ENCODE measurements at places on chromosomes 16 and 17.

DNA sequence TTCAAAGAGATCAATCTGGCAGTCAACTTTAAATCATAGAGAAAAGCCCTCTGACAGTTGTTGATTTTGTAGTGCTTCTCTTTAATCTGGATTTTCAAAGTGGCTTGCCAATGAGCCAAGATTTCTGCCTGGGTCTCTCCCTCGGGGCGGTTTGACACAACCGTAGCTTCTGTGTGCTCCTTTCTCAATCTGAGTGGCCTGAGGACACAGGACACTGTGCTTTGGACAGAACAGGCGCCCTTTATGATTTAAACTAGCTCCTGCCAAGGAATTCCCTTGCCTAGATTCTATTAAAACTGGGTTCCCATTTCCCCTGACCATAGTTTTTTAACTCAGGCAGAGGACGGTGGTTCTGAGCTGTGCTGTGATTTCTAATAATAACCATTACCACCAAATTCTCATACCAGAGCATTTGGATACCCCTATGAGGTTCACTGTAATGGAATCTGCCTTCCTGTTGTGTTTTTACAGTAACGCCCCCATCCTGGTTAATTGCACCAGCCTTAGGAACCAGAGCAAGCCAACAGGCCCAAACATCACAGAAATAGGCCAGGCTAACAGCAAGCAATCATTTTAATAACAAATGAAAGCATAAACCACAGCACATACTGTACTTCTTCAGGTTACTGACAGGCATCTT, 4.0 kb downstream of the ZFHX3 start:
- no peak for DNase-seq

- no peak for DNase-seq
Observed at GRCh38 chr16:82685526-82685925, 58.8 kb downstream of the CDH13 start.

DNA sequence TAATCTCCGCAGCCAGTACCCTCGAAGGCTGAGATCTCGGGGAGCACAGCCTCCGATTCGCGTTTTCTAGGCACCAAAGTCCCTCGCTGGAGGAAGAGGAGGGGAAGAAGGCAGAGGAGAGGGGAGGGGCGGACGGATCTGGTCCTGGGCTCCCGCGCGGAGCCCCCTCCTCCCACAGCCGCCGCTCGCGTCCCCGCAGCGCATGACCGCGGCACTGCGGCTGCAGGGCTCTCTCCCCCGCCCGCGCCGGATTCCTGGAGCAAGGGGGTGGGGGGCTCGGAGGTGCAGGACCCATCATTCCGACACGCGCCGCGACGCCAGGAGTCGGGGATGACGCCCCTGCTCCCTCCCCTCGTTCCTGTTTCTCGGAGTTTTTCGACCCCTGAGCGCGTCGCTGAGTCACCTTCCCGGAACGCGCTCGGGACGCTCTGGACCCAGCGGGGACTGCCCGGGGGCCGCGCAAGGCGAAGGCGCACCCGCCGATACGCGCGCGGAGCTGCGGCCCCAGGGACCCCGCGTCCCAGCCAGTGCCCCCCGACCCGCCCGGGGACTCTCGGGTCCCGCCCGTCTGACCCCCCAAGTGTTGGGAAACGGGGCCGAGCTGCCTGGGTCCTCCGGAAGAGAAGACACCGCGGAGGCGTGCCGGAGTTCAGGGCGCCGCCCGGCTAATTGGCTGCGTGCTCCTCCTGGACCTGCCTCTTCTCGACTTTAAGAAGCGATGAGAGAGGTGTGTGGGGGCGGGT, 1.4 kb upstream of the SPHK1 start:
- DNase-seq = no peak

DNA sequence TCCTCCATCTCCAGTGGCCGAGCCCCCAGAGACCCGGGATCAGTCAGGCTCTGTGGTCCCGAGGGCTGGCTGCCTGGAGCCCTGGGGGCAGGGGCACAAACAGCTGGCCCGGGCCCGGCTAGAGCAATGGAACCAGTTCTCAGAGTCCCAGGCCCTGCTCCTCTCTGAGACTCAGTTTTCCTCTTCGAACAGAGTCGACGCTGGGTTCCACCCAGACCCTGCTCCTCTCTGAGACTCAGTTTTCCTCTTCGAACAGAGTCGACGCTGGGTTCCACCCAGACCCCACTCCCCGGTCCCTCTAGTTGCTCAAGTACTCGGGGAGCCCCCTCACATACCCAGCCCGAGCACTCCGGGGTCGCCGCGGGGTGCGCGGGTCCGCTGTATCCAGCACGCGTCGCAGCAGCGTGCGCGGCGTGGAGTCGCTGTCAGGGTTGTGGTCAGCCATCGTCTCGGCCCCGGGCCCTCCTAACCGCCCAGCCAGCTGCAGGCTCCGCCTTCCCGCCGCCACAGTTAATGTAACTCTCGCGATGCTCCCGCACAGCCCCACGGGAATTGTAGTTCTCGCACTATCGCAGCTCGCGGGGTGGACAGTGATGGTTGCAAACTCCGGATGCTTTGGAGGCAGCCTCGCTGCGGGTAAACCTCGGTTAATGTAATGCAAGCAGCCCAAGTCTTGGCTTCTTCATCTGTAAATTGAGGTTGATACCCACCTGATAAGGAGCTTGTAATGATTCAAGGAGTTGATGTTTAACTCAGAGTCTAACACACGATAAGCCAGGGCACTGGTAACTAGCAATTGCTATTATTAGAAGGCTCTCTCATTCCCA, 8.5 kb upstream of the THAP11 start:
- no peak for DNase-seq

- no peak for DNase-seq
Observed at GRCh38 chr16:55373489-55373832, 49.5 kb downstream of the IRX6 start.

- peak; percentile 34 for DNase-seq
Observed at GRCh38 chr16:50509521-50510341, 38.5 kb upstream of the NKD1 start.

GRCh38 chr16:71631776-71632175, 5.8 kb downstream of the MARVELD3 start:
- no peak for DNase-seq

DNA sequence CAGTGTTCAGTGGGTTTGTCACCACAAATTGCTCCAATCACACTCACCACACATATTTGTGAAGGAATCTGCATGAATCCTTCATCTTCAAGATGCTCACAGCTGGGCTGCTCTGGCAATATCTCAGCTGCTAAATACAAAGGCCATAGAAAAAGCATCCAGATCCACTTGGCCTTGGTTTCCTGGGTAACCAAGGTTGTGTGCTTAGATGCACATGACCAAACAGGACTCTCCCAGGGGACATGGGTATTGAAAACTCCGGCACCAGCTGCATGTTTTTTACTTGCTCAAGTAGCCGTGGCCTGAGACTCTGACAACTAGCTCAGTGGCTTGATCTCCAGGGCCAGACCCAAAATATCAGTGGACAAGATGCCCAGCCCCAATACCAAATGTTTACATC, 131.3 kb downstream of the CBLN1 start:
- DNase-seq = no peak

GRCh38 chr17:17059301-17059890, 17.1 kb downstream of the MPRIP start:
- DNase-seq = no peak

GRCh38 chr16:88539652-88540345, 30.4 kb upstream of the ZC3H18 start:
- DNase-seq = no peak

GRCh38 chr16:56421313-56421712, 4.0 kb downstream of the AMFR start:
- no peak for DNase-seq

DNA sequence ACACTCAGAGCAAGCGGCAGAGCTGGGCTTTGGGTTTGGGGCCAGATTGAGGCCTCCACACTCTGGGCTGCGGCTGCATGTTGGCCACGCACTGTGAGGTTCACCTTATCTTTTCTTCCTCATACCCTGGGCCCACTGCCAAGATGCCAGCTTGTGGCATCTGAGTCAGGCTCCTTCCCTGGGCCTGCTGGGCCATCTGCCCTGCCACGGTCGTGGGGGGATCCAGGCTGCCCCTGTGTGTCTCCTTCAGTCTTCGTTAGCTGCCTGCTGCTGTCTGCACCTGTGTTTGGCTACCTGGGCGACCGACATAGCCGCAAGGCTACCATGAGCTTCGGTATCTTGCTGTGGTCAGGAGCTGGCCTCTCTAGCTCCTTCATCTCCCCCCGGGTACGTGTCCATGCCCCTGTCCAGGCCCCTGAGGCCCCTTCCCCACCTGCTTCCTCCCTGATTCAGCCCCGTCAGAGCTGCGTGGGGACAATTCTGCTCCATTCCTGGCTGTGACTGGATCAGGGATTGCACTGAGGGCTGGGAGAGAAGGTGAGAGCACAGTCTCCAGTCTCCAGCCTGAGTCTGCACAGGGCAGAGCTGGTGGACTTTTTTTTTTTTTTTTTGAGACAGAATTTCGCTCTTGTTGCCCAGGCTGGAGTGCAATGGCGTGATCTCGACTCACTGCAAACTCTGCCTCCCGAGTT, 11.2 kb downstream of the SPNS3 start:
- DNase-seq = no peak

GRCh38 chr16:17370731-17371285, 100.0 kb downstream of the XYLT1 start:
- no peak for DNase-seq

DNA sequence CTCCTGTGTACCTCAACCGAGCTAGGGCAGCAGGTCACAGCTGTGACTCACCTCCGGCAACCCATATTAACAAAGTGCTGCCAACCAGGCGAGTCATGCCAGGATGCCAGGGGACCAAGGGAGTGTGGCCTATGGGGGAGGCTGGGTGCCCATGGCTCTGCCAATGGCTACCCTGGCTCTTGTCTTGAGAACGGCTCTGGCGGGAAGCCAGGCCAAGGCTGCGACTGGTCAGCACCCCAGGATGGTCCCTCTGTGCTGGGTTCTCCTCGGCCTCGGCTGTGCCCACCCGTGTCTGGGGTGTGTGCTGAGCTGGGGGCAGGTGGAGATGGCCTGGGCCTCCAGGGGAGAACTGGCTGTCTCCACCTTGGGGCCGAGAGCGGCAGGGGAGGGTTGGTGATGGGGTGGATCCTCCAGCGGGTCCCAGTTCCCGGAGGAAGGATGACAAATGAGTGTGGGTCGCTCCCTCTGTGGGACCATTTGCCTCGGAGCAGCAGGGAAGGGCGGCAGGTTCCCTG, 75.8 kb downstream of the MRC2 start:
- DNase-seq = no peak

DNA sequence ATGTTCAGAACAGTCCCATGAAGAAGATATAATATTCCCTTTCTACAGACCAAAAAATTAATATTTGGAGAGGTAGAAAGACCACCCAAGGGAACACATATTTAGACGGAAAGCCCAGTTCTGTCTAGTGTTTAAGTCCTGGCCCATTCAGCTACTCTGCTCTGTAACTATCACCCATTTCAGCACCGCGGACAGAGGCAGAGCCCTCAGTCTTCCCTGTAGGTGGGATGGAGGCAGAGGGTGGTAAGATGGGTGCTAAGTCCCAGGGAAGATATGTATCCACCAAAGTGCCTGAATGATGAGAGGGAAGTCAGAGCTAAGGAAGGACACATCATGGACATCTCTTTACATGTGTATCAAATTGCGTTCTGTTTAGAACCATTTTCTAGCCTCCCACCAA, 27.8 kb upstream of the C16orf78 start:
- DNase-seq = no peak

GRCh38 chr16:79110242-79110641, 490.3 kb downstream of the MAF start:
- DNase-seq = no peak

DNA sequence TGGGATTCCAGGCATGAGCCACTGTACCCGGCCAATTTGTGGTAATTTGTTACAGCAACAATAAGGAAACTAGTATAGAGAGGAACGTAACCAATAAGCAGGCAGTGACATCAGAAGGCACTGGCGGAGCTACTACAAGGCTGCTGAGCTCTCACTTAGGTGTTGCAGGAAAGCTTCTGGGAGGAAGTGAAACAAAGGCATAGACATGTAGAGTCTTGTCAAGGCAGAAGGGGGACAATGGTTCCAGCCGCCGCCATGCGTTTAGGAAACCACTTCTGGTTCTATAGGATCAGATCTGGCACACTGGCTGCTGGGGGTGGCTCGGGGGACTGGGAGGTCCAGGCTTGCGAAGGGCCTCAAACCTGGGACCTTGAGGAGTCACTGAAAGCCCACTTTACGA, 9.4 kb upstream of the CPSF4L start:
- DNase-seq = no peak

GRCh38 chr17:52106638-52107261, 51.8 kb downstream of the CA10 start:
- DNase-seq = no peak

GRCh38 chr17:54870671-54871175, 29.9 kb upstream of the TOM1L1 start:
- no peak for DNase-seq

- DNase-seq = no peak
Observed at GRCh38 chr17:71959154-71959553, 161.7 kb upstream of the SOX9 start.

DNA sequence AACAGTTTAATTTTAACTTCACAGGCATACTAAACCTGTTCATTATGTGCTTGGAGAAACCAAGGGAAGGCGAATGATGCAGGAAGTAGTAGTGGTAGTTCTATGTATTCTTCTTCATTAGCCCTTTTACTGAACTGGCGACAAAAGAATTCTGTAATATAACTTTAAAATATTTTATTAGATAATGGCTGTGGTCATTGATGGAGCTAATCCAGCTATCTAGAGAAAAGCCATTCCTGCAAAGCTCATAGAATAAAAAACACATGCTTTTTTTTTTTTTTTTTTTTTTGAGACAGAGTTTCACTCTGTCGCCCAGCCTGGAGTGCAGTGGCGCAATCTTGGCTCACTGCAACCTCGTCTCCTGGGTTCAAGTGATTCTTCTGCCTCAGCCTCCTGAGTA, 23.5 kb downstream of the TANC2 start:
- DNase-seq = no peak

DNA sequence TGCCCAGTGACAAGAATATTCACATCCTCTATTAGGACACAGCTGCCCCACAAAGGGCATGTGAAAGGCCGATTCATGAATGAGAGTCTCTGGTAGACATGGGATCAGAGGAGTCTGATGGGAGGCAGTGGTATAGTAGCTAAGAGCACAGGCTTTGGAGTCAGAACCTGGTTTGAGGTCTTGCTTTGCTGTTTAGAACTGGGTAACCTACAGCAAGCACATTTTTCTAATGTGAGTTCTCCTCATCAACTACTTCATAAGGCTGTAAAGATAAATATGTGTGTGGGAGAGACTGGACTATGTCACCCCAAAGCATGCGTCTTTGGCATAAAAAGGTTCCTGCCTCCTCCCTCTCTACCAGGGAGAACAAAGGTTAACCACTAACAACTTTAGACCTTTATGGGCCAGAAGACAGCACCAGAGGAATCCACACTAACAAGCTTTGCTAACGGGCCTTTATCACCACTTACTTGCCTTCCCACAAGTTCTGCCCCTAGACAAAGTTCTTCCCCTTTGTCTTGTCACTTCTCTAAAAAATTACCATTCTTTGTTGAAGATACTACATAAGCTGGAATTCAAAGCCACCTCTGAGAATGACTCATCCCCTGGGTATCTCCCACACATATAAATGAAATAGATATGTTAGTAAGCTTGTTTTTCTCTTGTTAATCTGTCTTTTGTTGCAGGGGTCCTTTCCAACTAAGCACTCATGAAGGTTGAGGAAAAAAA, 21.1 kb downstream of the CDR2 start:
- DNase-seq = no peak

Data from vagina (tissue), 2 donors.